Activated T-cell treated with anti-CD3 and anti-CD28 coated beads for 24 hours (primary cell): ENCODE measurements at places on chromosomes 12 and 14.

DNA sequence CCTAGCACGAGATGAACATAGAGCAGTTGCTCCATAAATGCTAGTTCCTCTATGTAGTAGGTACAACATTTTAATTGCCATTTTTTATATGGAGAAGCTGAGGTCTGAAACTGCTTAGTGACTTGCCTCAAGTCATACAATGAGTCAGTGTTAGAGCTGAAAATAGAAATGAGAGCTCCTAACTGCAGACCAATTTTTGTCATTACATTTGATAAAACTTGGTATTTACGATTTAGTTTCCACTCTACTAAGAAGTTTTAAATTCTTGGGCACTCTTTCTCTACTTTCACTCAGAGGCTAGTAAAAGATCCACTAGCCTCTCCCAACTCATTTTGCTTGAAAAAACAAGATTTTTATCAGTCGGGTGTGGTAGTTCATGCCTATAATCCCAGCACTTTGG, 8.1 kb upstream of the TMED10 start:
- DNase-seq: no peak

DNA sequence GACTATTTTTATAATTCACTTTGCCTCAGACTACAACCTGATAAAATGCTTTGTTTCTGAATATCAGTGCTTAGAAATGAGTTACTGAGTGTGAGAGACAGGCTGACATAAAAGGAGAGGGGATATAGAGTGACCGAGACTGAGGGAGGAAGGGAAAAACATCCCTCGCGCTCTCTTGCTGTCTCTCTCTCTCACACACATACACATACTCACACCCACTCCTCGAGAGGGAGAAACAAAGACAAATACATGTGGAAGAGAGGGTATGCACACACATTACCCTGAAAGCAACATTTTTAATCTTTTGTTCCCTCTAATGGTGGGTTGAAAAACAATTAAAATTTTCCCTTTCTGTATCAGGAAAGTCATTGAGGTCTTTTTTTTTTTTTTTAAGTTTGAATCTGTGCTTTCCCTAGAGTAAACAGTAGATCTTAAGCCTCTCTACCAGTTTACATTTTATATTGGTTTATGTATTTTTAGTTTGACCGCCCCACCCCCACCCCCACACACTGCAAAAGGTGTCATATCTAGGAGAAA, 45.3 kb downstream of the FRS2 start:
- no peak for DNase-seq

GRCh38 chr14:87494010-87494409, 499.0 kb downstream of the GALC start:
- DNase-seq: no peak

DNA sequence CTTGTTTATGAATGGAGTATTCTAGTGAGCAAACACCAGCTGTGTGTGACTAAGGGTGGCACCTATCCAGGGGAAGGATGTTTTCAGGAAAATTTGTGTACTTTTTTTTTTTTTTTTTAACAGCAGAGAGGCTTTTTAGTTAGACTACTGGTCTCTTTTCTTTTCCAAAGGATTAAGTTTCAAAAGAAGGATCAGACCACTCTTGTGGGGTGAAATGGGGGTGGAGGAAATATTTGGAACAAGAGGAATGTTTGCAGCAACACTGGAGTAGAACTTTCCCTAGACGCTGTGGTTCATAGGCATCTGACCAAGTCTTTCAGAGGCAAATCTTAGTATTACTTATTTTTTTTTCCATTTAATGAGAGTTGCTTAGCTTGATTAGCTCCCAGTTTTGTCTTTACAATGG, 21.1 kb downstream of the NUBPL start:
- DNase-seq: no peak

DNA sequence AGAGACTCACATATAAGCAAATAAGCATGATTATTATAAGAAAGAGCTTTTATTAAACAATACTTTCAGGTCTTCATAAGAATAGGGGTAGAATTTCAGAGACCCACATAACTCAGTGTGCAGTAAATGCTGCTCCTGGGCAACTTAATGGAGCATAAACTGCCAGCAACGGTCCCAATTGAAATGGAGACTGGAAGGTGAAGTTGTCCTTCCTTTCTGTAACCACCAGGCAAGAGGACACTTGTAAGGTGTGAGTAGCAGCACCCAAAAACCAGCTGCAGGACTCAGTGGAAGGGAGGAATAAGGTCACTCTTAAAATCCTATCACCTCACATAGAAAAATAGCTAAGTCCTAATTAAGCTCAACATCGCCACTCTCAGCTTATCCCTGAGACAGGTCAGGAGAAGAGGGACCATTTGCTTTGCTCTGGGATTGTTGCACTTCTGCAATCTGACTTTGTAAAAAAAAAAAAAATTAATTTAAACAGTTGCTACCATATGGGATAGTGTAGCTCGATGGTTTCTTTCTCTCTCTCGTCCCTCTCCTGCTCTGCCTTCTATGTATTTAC, 22.7 kb upstream of the LTA4H start:
- DNase-seq: no peak

DNA sequence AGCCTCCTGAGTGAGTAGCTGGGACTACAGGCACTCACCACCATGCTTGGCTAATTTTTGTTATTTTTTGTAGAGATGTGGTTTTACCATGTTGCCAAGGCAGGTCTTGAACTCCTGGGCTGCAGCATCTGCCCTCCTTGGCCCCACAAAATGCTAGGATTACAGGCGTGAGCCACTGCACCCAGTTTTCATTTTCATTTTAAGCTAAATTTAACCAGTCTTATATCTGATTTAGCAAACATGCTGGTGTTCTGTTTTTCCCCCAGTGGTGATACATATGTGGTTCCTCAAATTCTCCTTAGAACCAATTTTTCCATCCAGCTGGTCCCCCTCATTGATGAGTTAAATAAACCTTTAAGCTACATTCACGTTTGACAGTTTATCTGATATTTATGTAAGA, 43.8 kb upstream of the BICD1 start:
- no peak for DNase-seq

- no peak for DNase-seq
These were observed 99.6 kb upstream of the FOXG1 start for GRCh38 chr14:28666961-28667360.

DNA sequence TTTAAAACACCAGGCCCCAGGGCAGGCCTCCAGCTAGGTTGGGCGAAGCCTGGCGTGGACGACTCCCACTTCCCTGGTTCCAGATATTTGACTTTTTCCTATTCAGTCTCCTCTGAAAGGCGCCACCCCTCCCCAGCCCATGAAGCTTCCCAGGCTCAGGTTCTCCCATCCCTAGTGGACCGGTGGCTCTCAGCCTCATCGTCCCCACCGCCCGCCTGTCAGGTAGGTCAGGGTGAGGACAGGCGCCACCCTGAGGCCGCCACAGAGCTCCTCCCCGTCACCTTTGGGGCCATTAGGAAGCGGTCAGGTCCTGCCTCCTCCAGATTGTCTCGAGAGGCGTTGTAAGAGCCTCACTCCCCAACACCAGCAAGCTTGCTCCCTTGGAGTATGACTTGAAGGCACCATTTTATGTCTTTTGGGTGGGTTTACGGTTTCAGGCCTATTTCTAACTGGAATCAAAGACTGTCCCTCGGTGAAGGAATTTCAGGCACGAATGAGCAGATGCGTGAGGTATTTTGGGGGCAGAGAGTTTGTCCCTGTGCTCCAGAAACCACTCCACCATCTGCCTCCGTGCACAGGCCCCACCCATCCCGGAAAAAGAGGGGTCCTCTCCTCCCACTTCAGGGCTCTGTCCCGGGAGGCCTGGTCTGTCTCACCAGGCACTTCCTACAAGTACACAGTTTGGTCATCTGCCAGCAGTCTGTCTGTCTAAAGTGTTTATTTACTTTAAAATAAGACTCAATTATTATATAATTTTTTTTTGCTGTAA, 55.6 kb downstream of the TSPAN9 start:
- no peak for DNase-seq

DNA sequence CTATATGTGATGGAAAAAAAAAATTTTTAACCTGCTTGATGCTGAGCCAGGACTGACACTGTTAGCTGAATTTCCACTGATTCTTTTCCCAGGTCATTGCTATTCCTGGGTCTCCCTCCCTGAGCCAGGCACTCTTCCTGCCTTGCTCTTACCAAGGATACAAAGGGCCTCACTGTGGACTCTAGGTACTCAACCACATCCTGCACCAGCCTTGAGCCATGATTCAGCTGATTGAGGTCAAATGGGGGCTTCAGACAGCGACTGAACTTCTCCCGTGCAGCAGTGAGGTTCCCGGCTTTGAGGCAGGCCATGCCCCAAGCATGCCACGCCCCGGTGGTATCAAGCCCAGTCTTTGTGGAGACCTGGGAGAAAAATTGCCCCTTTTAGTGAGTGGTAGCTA, 54.3 kb downstream of the ZFYVE26 start:
- DNase-seq: no peak

DNA sequence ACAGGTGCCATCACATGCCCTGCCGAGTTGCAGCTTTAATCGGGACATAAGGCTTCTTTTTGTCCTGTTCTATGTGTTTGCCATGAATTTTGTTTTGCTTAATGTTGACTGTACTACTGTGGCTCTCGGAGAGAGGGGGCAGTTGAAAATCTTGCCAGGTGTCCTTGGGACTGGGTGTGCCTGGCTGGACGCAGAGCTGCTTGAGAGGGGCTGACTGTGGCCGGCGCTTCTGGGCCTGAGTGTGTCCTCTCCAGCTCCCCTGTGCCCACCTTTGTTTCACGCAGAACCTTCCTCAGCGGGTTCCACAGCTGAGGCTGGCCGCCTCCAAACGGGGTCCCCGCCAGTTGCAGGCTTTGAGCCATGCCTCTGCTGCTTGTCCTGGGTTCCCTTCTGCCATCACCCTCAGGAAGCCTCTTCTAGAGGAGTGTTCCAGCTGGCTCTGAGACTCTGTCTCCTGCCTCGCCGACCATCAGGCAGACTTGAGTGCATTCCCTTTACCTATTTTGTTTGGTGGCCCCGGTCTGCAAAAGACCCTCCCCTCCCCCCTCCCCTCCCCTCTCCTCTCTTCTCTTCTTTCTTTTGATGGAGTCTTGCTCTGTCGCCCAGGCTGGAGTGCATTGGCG, 49.7 kb downstream of the DDX51 start:
- no peak for DNase-seq

- DNase-seq: no peak
These were observed 36.8 kb downstream of the FLVCR2 start for GRCh38 chr14:75615200-75615599.

DNA sequence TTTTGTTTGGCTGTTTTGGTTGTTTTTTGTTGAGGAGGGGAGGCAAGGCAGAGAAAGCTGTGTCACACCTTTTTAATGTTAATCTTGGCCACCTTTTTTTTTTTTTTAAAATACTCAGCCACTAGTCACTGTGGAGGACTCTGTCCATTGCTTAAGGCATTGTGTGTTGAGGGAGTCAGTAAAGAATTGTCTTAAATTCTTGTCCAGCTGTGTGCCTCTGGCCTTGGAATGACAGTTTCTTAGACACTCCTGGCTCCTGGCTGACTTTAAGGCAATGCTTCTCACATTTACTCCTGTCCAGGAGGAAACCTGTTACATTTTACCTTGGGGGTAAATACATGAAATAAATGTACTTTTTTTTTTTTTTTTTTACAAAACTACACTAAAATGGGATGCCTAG, 18.1 kb upstream of the SMCO2 start:
- DNase-seq: no peak

DNA sequence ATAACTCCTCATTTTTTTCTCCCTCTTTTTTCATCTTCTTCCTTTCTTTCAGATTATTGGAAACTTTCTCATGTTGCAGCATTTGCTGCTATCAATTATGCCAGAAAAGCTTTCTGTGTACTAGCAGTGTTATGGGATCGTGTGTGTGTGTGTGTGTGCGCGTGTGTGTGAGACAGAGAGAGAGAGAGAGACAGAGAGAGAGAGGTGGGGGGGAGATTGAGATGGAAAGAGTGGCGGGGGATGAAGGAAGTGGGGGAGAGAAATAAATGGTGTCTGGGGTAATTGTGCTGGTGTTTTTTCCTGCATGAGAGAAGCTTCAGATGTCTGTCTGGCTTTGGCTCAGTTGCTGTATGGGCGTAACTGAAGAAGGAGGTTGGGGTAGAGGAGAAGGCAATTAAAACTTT, 268.9 kb downstream of the RAD51B start:
- no peak for DNase-seq
